ENCODE measurements at places on chromosomes 7 and 10. TPM values are rescaled to one million over a fixed set of nuclear protein-coding genes. Genes with fewer than 3 reads are reported as not detected.

DNA sequence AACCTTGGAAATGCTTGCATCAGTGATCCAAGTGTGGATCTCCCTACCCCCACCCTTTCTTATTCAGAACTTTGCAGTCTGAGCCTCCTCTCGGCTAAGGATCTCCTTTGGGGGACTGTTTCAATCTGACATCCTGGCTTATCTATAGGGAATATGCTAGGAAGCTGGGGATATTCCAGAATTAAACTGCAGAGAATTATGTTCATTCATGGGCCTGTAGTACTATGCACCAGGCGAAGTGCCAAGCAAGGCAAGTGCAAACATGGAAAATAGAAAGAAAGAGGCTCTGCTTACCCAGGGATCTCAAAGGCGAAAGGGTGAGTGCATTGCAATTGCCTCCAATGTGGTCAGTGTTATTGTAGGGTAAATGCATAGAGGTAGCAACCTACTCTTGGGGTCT is 96.5 kb downstream of the CACNB2 start:
- DNase-seq: no peak
- no peaks in the 10 kb centered on the region for H3K27me3 ChIP-seq
- no peak overlapping the region for H3K4me3 ChIP-seq
- no peaks in the 10 kb centered on the region for H3K36me3 ChIP-seq
- H3K4me1 ChIP-seq: no peaks in the 10 kb centered on the region

- H3K27me3 ChIP-seq: peaks cover 14% of the 10 kb centered on the region
- H3K27ac ChIP-seq: no peak overlapping the region
- no peaks in the 10 kb centered on the region for H3K36me3 ChIP-seq
- no peaks in the 10 kb centered on the region for H3K4me1 ChIP-seq
- DNase-seq: peak; percentile 30
- H3K4me3 ChIP-seq: no peak overlapping the region
Measured at GRCh38 chr10:120946497-120946896, 95.3 kb downstream of the WDR11 start.

DNA sequence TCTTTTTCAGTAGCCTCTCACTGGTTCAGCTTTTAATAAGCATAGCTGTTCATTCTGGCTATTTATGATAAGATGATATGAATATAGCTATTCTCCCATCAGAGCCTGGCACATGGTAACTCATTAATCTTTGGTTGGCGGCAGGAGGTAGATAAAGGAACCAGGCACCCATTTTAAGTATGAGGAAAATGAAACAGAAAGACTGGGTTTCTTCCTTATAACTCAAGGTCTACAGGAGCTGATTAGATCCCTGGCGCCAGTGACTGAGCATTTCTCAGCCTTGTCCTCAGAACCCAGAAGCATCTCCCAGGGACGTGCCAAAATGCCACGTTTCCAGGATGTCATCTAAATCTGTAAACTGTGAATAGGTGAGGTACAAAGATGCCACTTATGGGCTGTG is 141.9 kb downstream of the TCF7L2 start:
- no peak overlapping the region for H3K4me3 ChIP-seq
- H3K36me3 ChIP-seq: peaks cover 4% of the 10 kb centered on the region
- peaks cover 5% of the 10 kb centered on the region for H3K4me1 ChIP-seq
- no peak overlapping the region for H3K27ac ChIP-seq

- no peak for DNase-seq
- H3K27me3 ChIP-seq: no peaks in the 10 kb centered on the region
- H3K4me1 ChIP-seq: peaks cover 4% of the 10 kb centered on the region
- H3K36me3 ChIP-seq: peaks cover 5% of the 10 kb centered on the region
- no peak overlapping the region for H3K4me3 ChIP-seq
Measured at GRCh38 chr7:132504852-132505251, 71.4 kb downstream of the PLXNA4 start.

DNA sequence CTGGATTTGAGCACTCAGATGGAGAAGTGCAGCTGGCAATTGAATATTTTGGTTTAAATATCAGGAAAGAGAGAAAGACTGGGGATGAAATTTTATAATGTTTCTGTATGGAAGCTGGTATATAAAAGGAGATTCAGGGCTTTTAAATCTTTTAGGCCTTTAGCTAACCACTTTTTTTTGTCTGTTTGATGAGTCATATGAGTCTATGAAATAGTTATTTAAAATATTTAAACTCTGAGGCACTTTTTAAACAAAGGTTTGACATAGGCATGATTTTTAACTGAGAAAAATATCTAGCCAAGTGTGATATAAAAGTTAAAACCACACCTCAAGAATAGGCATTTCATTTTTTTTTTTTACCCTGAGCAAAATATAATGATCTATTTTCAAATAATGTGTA is 944.3 kb downstream of the GATA3 start:
- H3K27me3 ChIP-seq: peaks cover 4% of the 10 kb centered on the region
- H3K36me3 ChIP-seq: no peaks in the 10 kb centered on the region
- no peak overlapping the region for H3K4me3 ChIP-seq
- H3K27ac ChIP-seq: no peak overlapping the region

GRCh38 chr7:134695321-134695860 is 48.7 kb downstream of the BPGM start:
- H3K4me3 ChIP-seq: no peak overlapping the region
- no peaks in the 10 kb centered on the region for H3K4me1 ChIP-seq
- no peak for DNase-seq
- H3K27me3 ChIP-seq: no peaks in the 10 kb centered on the region
- H3K36me3 ChIP-seq: no peaks in the 10 kb centered on the region
- H3K27ac ChIP-seq: no peak overlapping the region

GRCh38 chr7:34544621-34545020 is 113.4 kb upstream of the NPSR1 start:
- no peak overlapping the region for H3K4me3 ChIP-seq
- H3K27ac ChIP-seq: no peak overlapping the region
- H3K27me3 ChIP-seq: no peaks in the 10 kb centered on the region
- no peaks in the 10 kb centered on the region for H3K4me1 ChIP-seq
- DNase-seq: no peak

GRCh38 chr10:44689368-44689767 is 221.8 kb upstream of the TMEM72 start:
- H3K27ac ChIP-seq: no peak overlapping the region
- H3K27me3 ChIP-seq: no peaks in the 10 kb centered on the region

- H3K4me3 ChIP-seq: no peak overlapping the region
- H3K4me1 ChIP-seq: peaks cover 6% of the 10 kb centered on the region
- no peaks in the 10 kb centered on the region for H3K36me3 ChIP-seq
- no peaks in the 10 kb centered on the region for H3K27me3 ChIP-seq
- no peak overlapping the region for H3K27ac ChIP-seq
Measured at GRCh38 chr10:77911535-77912123, 14.9 kb downstream of the DLG5 start.

- H3K36me3 ChIP-seq: no peaks in the 10 kb centered on the region
- DNase-seq: peak; percentile 53
- no peak overlapping the region for H3K27ac ChIP-seq
- H3K4me1 ChIP-seq: no peaks in the 10 kb centered on the region
Measured at GRCh38 chr10:128873411-128874054, 593.5 kb upstream of the MGMT start.

- H3K4me3 ChIP-seq: no peak overlapping the region
- no peaks in the 10 kb centered on the region for H3K27me3 ChIP-seq
- no peak overlapping the region for H3K27ac ChIP-seq
- H3K36me3 ChIP-seq: no peaks in the 10 kb centered on the region
- no peaks in the 10 kb centered on the region for H3K4me1 ChIP-seq
Measured at GRCh38 chr10:26960308-26960707, 99.5 kb upstream of the ABI1 start.

- H3K27ac ChIP-seq: no peak overlapping the region
- DNase-seq: no peak
- no peak overlapping the region for H3K4me3 ChIP-seq
- no peaks in the 10 kb centered on the region for H3K27me3 ChIP-seq
- peaks cover 18% of the 10 kb centered on the region for H3K4me1 ChIP-seq
- no peaks in the 10 kb centered on the region for H3K36me3 ChIP-seq
Measured at GRCh38 chr10:117271427-117271826, 30.5 kb downstream of the SLC18A2 start.

DNA sequence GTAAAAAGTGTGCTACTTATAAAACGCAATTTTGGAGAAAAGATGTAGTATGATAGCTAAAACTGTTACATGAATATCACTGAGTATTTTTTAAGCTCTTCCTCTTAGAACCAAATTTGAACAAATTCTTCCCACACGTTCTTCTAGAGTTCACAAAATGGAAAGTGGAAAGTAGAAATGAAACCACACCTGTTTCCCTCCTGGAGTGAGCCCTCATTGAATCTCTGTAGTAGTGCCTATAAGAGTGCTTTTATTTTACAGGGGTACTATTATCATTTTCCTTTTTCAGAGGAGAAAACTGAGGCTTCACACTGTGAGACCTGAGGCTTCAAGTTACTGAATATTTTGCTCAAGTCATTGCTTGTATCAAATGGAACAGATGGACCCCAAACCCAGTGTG is 393.0 kb downstream of the NRG3 start:
- H3K4me3 ChIP-seq: no peak overlapping the region
- H3K27ac ChIP-seq: no peak overlapping the region
- H3K27me3 ChIP-seq: no peaks in the 10 kb centered on the region
- H3K4me1 ChIP-seq: no peaks in the 10 kb centered on the region
- DNase-seq: no peak
- no peaks in the 10 kb centered on the region for H3K36me3 ChIP-seq

GRCh38 chr10:6669269-6669859 is 89.3 kb upstream of the PRKCQ start:
- H3K27ac ChIP-seq: no peak overlapping the region
- DNase-seq: peak; percentile 73
- H3K36me3 ChIP-seq: no peaks in the 10 kb centered on the region

GRCh38 chr10:91691981-91692380 is 59.1 kb upstream of the PPP1R3C start:
- H3K4me3 ChIP-seq: no peak overlapping the region
- no peaks in the 10 kb centered on the region for H3K27me3 ChIP-seq
- no peaks in the 10 kb centered on the region for H3K4me1 ChIP-seq
- H3K27ac ChIP-seq: no peak overlapping the region

DNA sequence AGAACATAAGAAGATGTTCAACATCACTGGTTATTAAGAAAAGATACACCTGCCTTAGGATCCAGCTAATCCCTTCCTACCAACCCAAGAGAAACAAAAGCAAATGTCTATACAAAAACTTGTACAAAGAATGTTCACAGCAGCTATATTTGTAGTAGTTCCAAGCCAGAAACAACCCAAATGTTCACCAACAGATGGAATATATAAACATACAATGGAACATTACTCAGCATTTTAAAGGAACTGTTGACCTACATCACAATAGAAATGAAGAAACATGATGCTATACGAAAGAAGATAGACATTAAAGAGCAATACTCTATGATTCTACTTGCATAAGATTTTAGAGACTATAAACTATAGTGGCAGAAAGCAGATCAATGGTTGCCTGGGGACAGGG is 149.4 kb downstream of the ZNF438 start:
- no peaks in the 10 kb centered on the region for H3K36me3 ChIP-seq
- no peak overlapping the region for H3K27ac ChIP-seq
- H3K4me3 ChIP-seq: no peak overlapping the region
- no peaks in the 10 kb centered on the region for H3K27me3 ChIP-seq

- DNase-seq: no peak
- H3K27me3 ChIP-seq: no peaks in the 10 kb centered on the region
- H3K4me1 ChIP-seq: peaks cover 21% of the 10 kb centered on the region
- no peaks in the 10 kb centered on the region for H3K36me3 ChIP-seq
- H3K4me3 ChIP-seq: no peak overlapping the region
Measured at GRCh38 chr10:71973777-71974488, 9.7 kb downstream of the CHST3 start.

- H3K27ac ChIP-seq: peak overlapping the region; percentile 34
- DNase-seq: peak; percentile 80
- no peaks in the 10 kb centered on the region for H3K36me3 ChIP-seq
- no peaks in the 10 kb centered on the region for H3K27me3 ChIP-seq
- H3K4me3 ChIP-seq: peak overlapping the region; percentile 20
Measured at GRCh38 chr7:130141161-130141883, 63.9 kb downstream of the TMEM209 start.

DNA sequence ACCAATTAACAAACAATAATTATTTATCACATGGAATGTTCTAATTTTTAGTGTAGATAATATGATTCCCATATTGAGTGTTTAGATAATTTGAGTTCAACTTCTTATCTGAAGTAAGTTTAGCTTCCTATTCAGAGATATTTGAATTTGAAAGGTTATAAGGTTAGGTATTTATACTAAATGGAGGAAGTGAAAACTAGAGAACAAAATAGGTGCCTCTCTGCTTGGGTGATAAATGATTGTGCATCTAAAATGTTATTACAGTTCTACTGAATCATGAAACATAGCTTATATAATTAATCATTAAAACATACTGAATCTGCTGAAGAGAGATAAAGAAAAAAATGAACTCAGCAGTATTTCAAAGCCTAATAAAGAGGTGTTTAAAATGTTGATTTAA is 1174.3 kb downstream of the XPNPEP1 start:
- DNase-seq: no peak
- H3K4me3 ChIP-seq: no peak overlapping the region
- no peak overlapping the region for H3K27ac ChIP-seq
- no peaks in the 10 kb centered on the region for H3K4me1 ChIP-seq
- H3K27me3 ChIP-seq: no peaks in the 10 kb centered on the region

DNA sequence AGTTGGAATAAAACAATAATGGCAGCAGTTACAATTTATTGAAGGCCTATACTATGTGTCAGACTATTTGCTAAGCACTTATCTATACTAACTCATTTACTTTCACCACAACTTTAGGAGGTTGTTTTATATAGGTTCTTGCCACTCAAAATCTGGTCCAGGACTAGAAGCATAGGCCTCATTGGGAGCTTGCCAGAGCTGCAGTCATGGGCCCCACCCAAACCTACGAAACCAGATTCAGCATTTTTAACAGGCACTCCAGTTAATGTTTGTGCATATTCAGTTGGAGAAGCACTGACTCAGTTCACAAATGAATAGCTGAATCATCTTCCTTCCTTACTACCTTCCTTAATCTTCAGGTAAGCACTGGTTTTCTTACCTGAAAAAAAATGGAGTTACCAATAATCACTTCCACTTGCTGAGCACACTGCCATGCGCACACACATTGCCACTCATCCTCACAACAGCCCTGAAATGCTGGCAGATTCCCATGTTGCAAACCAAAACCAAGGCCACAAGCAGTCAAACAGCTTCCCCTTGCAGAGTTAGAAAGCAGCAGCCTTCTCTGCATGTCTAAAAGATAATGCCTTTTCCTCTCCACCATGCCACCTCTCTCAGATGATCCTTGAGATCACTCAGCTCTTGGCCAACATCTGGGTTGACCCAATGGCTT is 122.4 kb downstream of the SLC16A9 start:
- no peak overlapping the region for H3K4me3 ChIP-seq
- no peak for DNase-seq
- no peaks in the 10 kb centered on the region for H3K4me1 ChIP-seq
- no peaks in the 10 kb centered on the region for H3K36me3 ChIP-seq
- no peak overlapping the region for H3K27ac ChIP-seq

Gene C10orf105
- polyA plus RNA-seq: 0.85 TPM

Gene PIP
- not detected for polyA plus RNA-seq

Gene ADCY1
- polyA plus RNA-seq: 15.6 TPM

Gene PDLIM1
- 286 TPM for polyA plus RNA-seq

Gene SPACDR
- polyA plus RNA-seq: 1.2 TPM

Gene ASB10
- polyA plus RNA-seq: not detected

Gene RPA3
- polyA plus RNA-seq: 87.3 TPM

Gene SPDYE1
- 1.6 TPM for polyA plus RNA-seq

Gene BMPER
- 95.3 TPM for polyA plus RNA-seq

Gene NUPR2
- polyA plus RNA-seq: not detected

Gene OR9A2
- not detected for polyA plus RNA-seq

Gene MRLN
- polyA plus RNA-seq: not detected

Measured in cardiac muscle cell (in vitro differentiated cells and primary cell).